ENCODE measurements at places on chromosomes 1 and 21.

DNA sequence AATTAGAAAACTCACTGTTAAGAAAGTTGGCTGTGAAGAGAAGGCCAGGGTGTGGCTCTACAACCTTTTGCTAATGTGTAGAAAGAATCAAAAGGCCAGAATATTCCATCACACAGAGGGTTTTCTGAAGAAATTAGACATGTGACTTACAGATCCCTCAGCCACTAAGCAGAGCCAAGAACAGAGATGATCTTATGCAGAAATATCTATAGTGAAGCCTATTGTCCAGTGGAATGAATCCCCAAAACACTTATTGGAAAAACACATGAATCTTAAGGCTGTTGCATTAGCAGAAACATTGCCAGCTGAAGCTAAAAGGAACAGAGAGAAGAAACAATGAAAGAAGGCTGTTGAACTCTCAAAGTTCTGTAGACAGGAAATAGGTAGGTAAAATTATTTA lies 979.2 kb downstream of the MRPL39 start:
- no peak for DNase-seq

- DNase-seq: no peak
Measured at GRCh38 chr1:154877370-154877974, 7.4 kb upstream of the KCNN3 start.

DNA sequence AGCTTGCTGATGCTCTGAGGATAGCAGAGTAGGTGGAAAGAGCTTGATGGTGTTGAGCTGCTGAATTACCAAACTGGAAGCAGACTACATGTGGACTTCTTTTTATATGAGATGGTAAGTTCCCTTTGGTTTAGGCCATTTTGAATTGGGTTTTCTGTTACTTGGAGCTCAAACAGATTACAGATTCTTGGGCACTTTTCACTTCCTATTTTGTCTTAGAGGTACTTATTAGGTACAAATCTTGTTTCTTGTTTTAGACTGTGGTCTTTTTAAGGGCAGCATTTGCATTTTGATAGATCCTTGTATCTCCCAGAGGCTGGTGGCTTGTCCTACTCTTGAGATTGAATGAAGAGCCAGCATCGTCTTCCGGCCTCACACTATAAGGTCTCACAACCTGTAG lies 70.2 kb downstream of the GADD45A start:
- no peak for DNase-seq

GRCh38 chr1:231583376-231583775 lies 43.2 kb upstream of the DISC1 start:
- no peak for DNase-seq

DNA sequence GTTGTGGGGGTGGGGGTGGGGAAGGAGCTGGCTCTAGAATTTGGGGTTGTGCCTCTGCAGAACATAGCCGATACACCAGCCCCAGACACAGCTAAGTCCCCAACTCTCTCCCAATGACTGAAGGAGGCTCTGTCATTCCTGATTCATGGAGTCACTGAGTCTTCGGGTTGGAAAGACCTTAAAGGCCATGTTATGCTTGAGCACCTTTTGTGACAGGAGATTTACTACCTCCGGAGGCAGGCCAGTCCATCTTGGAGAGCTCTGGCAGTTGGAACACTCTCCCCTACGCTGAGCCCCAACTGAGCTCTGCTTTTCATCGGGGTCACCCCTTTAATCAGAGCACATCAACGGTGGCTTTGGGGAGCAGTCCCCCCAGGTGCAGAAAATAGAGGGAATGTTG lies 284.4 kb upstream of the GJB5 start:
- no peak for DNase-seq

GRCh38 chr1:97010566-97011264 lies 289.1 kb downstream of the PTBP2 start:
- DNase-seq: no peak

GRCh38 chr1:12640958-12641272 lies 3.0 kb upstream of the AADACL4 start:
- no peak for DNase-seq

GRCh38 chr1:206770531-206771337 lies at the start of gene IL19:
IL19 (plus strand) TSS chr1:206770773; CDS start chr1:206836663, 65,890 bp downstream.
- DNase-seq: no peak

DNA sequence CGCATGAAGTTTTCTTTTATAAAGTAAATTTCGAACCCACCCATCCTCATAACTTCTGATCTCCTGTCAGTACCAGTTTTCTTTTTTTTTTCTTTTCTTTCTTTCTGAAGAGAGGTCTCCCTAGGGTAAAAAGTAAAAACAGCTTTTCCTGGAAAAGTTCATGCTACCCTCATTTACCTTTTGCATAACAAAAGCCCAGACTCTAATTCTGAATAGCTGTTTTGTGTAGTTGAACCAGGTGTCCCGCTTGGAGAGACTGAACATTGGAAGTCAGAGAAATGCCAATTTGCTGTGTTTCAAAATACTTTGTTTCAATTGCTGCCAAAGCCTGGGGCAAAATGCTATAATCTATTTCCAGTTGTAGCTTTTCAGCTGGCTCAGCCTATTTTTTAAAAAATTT lies 113.7 kb upstream of the RUNX1 start:
- no peak for DNase-seq

DNA sequence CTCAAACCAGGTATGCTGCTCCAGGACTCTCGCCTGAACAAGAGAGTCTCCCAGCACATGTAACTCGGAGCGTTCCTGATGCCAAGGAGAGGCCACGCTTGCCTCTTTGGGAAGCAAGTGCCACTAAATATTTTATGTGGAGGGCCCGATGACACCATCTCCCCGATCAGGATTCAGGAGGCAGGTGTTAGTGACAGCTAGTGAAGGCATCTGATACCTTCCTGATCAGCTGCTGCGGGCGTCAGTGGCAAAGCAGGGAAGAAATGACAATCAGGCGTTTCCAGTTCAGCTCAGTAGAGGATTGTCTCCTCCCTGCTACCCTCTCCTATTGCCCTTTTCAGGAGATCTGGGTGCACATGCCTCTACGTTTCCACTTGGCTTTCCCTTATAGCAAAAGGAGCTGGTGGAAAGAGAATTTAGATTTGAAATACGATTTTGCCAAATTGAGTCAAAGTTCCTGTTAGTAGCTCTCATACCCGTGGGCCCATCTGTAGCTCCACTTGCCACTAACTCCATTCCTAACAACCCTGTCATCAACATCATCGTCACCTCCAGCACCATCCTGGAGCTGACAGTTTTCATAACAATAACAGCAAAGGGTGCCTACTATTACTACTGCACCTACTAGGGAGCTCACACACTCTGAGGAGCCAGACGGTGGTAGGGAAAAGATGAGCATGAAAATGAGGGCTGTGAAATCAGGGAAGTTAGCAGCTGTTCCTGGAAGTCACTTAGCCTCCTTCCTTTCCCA lies 21.6 kb downstream of the PLXNA2 start:
- DNase-seq: no peak

DNA sequence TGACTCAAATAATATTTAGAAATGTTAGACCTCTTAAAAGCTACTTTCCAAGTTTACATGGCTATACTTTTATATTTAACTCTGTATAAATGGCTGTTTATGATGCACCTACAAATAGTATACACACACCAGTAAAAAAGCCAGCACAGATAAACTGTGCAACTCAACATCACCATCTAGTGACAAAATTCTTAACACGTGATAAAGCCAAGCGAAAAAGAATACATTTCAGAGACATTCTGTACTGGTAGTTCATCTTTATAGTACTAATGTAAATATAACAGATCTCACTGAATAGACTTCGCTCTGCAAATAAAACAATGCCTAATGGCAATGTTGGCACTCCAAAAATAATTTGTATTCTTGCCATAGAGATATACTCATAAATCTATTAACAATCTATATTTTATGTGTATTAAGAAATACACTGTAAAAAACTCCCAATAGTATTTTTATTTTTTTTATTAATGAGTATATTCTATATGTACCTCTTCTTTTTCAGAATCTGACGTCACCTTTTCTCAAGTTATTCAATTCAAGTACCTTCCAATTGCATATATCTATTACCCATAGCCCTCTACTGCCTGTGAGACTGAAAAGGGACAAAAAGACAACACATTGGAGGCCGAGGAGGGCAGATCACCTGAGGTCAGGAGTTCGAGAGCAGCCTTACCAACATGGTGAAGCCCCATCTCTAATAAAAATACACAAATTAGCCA lies 100.2 kb downstream of the DPYD start:
- no peak for DNase-seq

DNA sequence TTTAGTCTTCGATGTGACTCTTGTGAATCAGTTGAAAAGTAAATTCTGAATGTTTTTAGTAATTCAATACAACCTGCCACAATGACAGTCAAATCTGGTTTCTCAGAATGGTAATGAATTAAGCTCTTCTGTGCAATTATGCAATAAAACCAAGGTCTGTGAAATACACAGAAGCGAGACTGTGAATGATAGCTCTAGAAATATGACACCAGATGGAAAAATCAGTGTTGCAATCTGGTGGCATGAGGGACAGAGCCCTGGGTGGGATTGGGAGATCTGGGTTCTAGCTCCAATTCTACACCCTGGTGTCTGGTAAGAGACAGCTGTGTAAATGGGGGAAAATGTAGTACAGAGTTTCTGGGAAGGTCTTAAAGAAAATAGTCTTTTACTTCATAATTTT lies 586.4 kb upstream of the ZRANB2 start:
- DNase-seq: no peak

DNA sequence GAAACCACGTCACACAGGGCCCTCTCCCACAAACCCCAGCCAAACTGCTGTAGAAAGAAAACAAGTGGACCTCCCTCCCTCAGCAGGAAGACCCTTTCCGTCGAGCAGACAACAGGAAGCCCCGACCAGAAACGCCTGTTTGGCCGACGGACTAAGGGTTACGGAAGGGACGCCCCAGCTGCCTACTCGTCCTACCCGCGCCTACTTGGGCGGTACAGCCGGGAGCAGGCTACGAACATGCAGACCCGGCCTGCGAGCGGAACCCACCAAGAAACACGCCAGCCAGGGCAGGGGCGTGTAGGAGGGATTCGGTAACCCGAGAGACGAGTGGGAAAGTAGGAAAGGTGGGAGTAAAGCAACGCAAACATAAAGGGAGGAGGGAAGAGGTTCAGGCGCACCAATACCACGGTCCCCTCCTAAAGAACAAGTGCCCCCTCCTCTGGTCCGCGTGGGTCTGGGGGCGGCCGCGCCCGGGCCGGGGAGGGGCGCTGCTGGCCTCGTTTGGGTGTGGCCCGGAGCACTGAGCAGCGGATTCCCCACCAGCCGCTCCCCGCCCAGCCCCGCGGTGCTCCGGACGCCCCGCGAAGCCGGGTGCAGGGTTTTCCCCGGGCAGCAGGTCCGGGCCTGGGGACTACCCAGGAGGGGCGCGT lies 450 bp downstream of the S100A10 start:
- DNase-seq: no peak

- DNase-seq: no peak
Measured at GRCh38 chr1:30375156-30375555, 348.2 kb downstream of the MATN1 start.

- DNase-seq: no peak
Measured at GRCh38 chr1:203369666-203370065, 18.7 kb upstream of the FMOD start.

DNA sequence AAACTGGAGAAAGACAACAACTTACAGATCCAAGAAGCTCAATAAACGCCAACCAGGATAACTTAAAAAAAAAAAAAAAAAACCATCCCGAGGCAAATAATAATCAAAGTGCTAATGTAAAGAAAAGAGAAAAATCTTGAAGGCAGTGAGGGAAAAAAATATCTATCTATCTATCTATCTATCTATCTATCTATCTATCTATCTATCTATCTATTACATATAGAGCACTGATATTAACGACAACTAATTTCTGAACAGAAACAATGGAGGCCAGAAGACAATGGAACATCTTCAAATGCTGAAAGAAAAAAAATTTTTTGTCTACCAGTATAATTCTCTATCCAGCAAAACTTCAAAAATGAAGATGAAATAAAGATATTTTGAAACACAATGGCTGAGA lies 18.0 kb downstream of the PACC1 start:
- no peak for DNase-seq

GRCh38 chr1:174789399-174789798 lies 210.3 kb upstream of the CACYBP start:
- no peak for DNase-seq

- no peak for DNase-seq
Measured at GRCh38 chr1:162011337-162012012, 12.2 kb downstream of the OLFML2B start.

- DNase-seq: no peak
Measured at GRCh38 chr1:69377507-69377906, 190.2 kb upstream of the LRRC7 start.

DNA sequence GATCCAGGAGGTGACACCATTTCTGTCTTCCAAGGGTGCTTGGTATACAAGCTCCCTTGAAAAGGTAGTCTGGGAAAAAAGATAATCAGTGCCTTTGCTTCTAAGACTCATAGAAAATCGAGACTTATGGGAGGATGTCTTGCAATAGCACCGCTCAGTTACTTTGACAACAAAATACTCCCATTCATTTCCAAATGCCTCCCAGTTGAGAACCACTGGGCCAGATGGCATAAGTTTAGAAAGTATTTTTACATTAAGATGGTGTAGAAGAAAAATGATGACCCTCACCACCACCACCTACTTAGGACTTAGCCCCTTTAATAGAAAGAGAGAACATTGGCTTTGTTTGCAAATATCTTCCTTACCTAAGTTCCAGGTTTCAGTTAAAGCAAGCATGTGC lies 4.6 kb downstream of the TRMT13 start:
- DNase-seq: no peak

DNA sequence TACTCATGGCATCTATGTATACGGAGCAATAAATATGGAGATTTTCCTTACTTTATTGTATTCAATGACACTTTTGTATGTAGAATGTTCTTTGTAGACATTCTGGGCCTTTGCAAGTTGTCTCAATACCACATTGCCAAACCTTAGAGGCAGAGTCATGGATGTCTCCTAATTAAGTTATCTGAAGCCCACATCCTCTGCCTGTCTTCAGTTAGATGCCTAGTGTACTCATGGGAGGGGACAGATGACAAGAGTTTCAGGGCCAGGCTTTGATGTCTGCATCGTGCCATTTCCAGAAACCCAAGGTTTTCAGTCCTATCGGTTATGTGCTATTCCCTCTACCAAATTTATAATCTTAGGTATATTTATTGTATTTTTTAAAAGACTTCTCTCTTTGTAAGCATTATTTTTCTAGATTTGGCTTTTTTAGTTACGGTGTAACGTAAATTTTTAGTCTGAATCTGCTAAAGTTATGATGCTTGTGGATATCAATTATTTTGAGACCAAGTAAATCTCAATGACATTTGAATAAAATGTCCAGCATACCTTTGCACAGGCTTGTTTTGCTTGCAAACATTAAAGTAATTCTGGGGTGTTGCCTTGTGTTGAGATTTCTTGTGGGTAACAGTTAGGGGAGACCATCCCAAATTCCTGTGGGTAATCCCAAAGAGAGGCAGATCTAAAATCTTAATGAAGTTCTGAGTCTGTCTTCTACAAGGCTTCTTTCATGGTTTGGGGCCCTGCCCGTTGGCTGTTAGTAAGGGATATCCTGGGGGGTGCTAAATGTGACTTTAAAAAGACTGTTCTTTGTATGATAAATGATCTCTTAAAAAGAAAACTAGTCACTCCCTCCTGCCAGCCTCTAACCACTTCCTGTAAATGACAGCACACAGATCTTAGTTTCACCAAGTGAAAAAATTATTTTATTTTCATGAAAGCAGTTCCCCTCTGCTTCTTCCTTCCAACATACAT lies 8.0 kb upstream of the MACF1 start:
- DNase-seq: no peak

- no peak for DNase-seq
Measured at GRCh38 chr1:202237052-202237451, 43.5 kb downstream of the LGR6 start.

GRCh38 chr1:11831945-11832725 lies 15.4 kb downstream of the NPPA start:
- DNase-seq: no peak

- no peak for DNase-seq
Measured at GRCh38 chr1:8782001-8782620, 35.3 kb downstream of the RERE start.

Data from stimulated activated CD8-positive, alpha-beta memory T cell treated with anti-CD3 and anti-CD28 coated beads, Interleukin-4, amount 100 ng/mL, for 1 hour (primary cell).